ENCODE measurements at places on chromosomes 3 and 15. TPM values are rescaled to one million over a fixed set of nuclear protein-coding genes. Genes with fewer than 3 reads are reported as not detected.

GRCh38 chr15:85504749-85505676, 124.6 kb downstream of the AKAP13 start:
- peak; percentile 74 for DNase-seq

DNA sequence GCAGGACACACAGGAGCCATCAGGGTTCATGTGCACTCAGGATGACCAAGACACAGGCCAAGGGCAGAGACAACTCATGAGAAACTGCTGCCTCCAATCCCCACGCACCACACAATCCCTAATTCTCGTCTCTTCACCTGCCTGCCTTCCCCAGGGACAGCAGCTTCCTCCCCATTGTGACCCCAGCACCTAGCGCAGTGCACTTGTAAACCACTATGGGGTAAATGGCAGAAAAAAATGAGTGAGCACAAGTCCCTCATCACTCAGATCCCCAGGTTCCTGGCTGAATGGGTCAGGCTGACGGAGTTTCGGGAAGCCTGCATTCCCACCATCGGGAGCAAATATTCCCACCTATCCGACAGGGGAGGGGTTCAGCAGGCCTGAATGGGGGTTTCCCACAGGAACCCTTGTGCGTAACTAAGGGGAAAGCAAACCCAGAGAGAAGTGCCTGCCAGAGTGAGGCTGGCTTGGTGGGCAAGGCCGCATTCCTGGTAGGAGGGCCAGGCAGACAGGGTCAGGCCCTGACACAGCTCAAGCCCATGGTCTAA, 18.8 kb downstream of the PLXNB1 start:
- no peak for DNase-seq

DNA sequence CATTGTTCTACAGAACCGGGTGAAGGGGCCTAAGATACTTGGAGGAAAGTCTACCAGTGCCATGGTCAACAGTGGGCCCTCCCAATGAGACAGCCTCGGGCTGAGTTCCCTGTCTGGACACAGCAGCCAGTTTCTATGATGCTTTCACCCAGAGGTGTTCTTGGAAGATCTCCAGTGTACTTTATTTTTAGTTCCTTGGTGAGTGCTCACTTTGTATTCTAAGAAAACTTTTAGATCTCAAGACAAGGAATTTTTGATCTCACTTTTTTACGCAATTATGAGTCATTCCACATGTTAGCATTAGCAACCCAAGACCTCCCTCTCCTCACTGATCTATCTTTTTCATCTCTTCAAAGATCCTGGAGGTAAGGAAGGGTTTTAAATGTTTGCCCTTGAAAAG, 287.7 kb downstream of the RORA start:
- DNase-seq: no peak

DNA sequence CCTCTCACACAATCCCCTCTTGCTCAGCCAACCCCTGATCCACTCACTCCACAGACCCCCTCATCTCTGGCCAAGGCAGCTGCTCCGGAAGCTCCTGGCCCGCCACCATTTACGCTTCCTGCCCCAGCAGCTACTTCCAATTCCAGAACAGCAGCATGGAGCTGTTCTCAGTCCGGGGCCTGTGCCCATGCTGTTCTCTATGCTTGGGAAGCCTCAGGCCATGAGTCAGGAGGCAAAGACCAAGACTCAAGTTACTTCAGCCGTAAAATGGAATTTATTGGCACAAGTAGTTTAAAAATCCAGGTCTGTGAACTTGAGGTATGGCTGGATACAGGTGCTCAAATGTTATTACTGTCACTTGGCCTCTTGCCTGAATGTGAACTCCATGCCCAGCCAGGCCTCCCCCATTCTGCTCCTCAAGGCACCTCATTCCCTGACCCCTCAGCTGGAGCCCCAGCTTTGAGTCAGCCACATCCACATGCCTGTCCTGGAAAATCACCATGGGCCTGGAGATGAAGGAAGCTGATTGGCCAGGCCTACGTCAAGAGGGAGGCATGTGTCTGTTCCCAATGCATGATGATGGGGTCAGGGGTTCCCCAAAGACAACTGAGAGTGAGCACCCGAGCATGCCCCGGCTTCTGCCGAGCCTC, 31.4 kb upstream of the CACNA2D2 start:
- DNase-seq: no peak

DNA sequence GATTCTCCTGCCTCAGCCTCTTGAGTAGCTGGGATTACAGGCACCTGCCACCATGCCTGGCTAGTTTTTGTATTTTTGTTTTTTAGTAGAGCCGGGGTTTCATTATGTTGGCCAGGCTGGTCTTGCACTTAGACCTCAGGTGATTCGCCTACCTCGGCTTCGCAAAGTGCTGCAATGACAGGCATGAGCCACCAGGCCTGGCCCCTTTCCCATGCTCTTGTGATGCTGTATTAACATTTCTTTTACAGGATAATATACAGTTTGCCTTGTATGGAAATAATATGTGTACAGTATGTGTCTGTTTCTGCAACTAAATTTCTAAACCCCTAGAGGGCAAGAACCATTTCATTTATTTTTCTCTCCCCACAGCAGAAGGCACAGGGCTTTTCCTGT, 37.8 kb downstream of the SCG5 start:
- DNase-seq: no peak

- no peak for DNase-seq
These were observed 32.2 kb downstream of the MCTP2 start for GRCh38 chr15:94263341-94264273.

GRCh38 chr3:12658593-12659058, 5.3 kb downstream of the RAF1 start:
- no peak for DNase-seq

DNA sequence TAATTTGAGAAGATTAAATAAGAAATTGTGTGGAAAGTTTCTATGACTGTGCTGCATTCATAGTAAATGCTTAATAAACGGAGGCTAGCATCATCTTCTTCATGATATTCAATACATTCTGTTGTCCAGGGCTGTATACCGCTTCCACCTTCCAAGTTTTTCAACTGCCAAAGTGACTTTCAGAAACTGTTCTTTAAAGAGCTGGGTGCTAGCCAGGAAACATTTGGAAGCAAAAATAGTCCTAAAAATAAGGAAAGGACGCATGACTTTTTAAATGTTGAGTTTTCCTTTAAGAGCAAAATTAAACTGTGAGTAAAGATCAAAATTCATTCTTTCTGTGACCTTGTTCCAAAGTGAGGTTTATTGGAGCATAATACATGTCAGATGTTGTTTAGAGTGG, 9.4 kb upstream of the ERC2 start:
- no peak for DNase-seq

DNA sequence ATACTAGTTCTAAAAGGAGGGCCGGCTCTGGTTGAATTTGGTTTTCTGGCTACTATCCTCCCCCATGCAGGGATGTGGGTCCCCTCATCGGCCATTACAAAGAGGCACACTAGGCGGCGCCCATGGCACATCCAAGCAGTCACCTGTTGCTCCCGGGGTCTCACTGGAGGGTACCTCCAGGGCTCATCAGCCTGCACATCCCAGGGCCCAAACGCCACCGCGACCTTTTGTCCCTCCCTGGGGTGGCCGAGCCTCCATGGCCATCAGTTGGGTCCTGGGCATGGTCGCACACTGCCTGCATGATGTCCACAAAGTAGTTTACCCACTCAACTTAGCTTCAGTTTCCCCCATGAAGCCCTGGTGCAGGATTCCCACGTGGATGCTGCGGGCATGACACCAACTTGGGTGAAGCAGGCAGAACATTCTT, 28.3 kb downstream of the IDH3A start:
- DNase-seq: peak; percentile 44

DNA sequence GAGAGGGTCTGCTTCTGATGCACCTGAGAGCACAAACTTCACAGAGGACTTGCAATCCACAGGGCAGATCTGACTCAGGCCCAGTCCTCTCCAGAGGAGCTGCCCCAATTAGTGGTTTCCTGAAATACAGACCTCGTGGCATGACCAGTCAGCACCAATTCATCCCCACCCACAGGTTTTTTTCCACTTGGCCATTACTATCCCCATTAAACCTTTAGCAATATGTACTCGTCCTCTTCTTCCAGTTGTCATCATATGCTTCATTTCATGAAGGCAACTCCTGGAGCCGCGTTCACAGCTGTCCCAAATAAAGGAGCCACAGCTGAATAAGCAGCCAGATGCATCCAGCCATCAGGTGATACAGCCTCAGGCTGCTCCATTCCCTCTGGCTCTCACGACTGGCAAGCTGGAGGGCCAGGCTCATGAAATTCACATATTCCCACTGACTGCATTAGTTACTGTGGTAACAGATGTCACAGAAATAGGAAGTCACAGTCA, 163.1 kb downstream of the FMN1 start:
- DNase-seq: no peak

GRCh38 chr15:29593111-29593510, 229.2 kb downstream of the TJP1 start:
- no peak for DNase-seq

GRCh38 chr3:46931631-46932331, 44.8 kb downstream of the CCDC12 start:
- peak; percentile 59 for DNase-seq

- DNase-seq: no peak
These were observed 69.9 kb upstream of the TNFSF10 start for GRCh38 chr3:172592898-172593669.

DNA sequence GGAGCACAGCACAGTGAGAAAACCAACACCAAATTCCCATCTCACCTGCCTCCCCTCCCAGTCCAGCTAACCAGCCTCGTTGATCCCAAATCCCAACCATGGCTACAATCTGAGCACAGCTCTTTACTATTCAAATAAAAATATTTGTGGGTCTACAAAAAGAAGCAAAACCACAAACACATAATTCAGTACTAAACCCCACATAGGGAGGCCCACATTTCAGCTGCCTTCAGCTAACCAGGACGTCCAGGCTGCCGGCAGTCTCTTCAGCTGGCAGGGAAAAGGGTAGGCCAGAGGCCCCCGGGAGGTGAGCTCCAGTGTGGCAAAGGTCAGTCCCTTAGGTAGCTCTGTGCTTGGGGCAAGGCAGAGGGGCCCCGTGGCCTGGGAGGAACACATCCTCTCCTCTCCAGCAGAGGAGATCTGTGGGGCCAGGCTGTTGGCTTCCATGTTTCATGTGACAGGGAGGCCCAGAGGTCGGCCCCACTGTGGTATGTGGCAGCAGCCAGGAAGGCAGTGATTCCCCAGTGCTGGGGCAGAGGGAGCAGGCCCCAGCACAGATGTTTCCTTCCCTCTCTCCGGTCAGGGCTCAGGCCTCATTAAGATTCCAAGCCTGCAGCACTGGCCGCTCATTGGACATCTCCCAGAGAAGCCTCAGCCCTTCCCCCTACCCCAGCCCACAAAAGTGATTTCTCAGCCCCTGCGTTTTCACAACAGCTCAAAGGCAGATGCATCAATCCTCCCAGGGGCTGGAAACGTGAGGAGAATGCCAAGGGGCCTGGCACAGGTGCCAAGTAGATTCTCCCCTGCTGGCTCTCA, 381.4 kb downstream of the NTRK3 start:
- DNase-seq: peak; percentile 55

GRCh38 chr15:69482686-69483256, 30.2 kb downstream of the RPLP1 start:
- DNase-seq: no peak

GRCh38 chr3:14652-15051, 181.9 kb upstream of the CHL1 start:
- no peak for DNase-seq

DNA sequence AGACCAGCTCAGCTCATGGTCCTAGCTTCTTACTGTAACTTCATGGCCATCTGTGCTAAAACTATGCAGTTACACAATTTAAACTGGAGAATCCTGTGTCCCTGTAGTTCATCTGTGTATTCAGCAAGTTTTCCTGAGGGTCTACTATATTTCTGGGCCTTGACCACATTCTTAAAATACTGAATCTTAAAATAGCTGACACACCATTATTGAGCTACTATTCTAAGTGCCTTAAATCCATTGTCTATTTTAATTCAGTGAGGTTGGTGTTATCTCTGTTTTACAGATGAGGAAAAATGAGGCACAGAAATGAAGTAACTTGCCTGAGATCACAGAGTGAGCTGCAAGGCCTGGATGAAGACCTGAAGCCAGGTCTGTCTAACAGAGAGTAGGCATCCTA, 22.0 kb downstream of the MYLK start:
- DNase-seq: no peak

GRCh38 chr3:195508185-195508584, 34.9 kb downstream of the PPP1R2 start:
- DNase-seq: no peak

DNA sequence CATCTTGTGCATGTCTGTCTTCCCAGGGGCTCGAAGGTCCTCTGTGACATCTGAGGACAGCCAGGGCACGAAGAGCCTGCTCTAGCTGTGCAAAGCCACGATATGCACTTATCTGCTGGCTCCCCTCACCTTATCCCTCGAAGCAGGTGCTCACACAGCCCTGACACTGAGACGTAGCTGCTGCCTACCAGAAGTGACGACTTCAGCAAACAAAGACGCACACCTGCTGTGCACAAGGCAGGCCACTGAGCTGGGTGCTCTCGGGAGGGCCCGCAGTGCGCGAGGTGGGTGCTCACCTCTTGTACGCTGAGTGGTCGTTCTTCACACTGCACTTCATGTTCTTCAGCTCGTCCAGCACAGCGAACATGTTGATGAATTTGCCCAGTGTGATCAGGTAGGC, 37.3 kb downstream of the CYFIP1 start:
- no peak for DNase-seq

Gene ADCY5
- polyA plus RNA-seq: 4.7 TPM

Gene GOLGA8S
- polyA plus RNA-seq: 0.05 TPM

Gene CAMP
- polyA plus RNA-seq: 0.36 TPM

Gene SAMMSON
- not detected for polyA plus RNA-seq

Gene CPNE9
- not detected for polyA plus RNA-seq

Gene LRRC34
- 0.50 TPM for polyA plus RNA-seq

Gene CLRN1
- polyA plus RNA-seq: not detected

Gene CLDN11
- 7.7 TPM for polyA plus RNA-seq

Gene STAG1
- polyA plus RNA-seq: 12.4 TPM

All from hepatocyte (in vitro differentiated cells).